ENCODE measurements at places on chromosomes 16 and 17.

DNA sequence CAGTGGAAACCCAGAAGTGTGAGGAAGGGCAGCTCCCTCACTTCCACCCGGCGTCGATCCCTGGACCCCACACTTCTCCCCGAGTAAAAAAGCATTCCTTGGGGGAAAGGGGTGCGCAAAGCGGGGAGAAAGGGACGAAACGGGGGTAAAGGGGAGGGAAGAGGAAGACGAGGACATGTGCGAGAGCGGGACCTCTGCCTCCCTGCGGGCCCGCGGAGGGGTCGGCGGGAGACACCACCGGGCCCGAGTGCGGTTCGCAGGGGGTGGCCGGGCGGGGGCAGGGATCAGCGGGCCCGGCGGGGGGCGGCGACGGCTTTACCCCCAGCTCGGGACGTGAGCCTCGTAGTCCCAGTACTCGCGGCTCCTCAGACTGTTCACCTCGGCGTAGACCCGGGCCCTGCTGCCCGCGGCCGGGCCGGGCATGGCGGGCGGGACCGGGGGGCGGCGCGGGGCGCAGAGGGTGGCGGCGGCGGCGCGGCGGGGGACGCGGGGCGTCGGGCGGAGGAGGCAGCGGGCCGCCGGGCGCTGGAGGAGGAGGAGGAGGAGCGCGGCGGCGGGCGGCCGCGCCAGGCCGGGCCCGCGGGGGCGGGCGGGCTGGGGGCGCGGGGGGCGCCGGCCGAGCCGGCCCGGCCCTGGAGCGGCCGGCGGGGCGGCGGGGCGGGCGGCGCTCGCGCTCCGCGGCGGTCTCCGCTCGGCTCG, 443 bp downstream of the CSNK2A2 start:
- no peaks in the 10 kb centered on the region for H3K27me3 ChIP-seq
- peaks cover 32% of the 10 kb centered on the region for H3K4me1 ChIP-seq
- peak overlapping the region; percentile 83 for H3K4me3 ChIP-seq
- H3K27ac ChIP-seq = peak overlapping the region; percentile 33

GRCh38 chr16:71474864-71475263, 12.8 kb upstream of the ZNF23 start:
- no peak overlapping the region for H3K4me3 ChIP-seq
- no peak overlapping the region for H3K27ac ChIP-seq
- no peak for DNase-seq
- H3K4me1 ChIP-seq = no peaks in the 10 kb centered on the region
- no peaks in the 10 kb centered on the region for H3K36me3 ChIP-seq
- H3K27me3 ChIP-seq = no peaks in the 10 kb centered on the region

DNA sequence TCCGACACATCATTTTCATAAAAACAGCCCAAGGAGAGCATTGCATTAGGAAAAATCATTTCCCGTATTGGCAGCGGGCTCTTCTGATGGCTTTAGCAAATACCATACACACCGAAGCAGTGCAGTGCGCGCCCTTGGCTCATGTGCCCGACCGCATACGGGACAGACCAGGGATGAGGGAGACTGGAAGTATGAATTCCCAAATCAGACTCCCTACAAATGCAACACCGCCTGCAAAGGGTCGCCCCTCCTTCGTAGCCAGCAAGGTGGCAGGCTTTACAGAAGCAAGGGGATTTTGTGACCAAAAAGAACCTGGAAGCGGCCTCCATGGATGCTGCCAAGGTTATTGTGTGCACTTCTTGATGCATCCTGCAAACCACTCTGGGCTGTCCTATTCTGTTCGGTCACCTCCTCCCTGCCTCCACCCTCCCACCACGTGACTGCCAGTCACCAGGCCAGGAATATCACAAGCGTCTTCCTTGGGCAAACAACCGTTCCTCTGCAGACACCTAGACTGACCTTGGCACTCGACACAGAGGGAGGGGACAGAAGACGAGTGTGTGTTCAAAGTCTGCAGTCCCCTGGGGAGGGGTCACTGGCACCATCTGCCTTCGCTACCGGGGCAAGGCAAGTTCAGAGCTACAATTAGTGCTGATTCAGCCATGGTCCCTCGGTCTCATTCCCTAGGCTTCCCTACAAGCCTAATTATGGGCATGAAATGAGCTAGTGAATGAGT, 460.4 kb downstream of the SLC39A11 start:
- H3K36me3 ChIP-seq = no peaks in the 10 kb centered on the region
- no peak overlapping the region for H3K27ac ChIP-seq
- no peak for DNase-seq
- no peaks in the 10 kb centered on the region for H3K27me3 ChIP-seq
- H3K4me3 ChIP-seq = no peak overlapping the region

GRCh38 chr17:20189302-20189701, 180.1 kb downstream of the SPECC1 start:
- no peak for DNase-seq
- no peak overlapping the region for H3K4me3 ChIP-seq
- H3K27me3 ChIP-seq = no peaks in the 10 kb centered on the region
- no peaks in the 10 kb centered on the region for H3K36me3 ChIP-seq
- H3K27ac ChIP-seq = no peak overlapping the region

- no peaks in the 10 kb centered on the region for H3K36me3 ChIP-seq
- peaks cover 3% of the 10 kb centered on the region for H3K27me3 ChIP-seq
- H3K4me3 ChIP-seq = no peak overlapping the region
- H3K27ac ChIP-seq = no peak overlapping the region
Measured at GRCh38 chr17:185445-186138, 4.1 kb upstream of the DOC2B start.

GRCh38 chr17:4006745-4007211, 42.5 kb upstream of the ATP2A3 start:
- no peaks in the 10 kb centered on the region for H3K36me3 ChIP-seq
- DNase-seq = no peak
- H3K27ac ChIP-seq = no peak overlapping the region
- no peaks in the 10 kb centered on the region for H3K27me3 ChIP-seq
- peaks cover 14% of the 10 kb centered on the region for H3K4me1 ChIP-seq
- H3K4me3 ChIP-seq = no peak overlapping the region

- no peaks in the 10 kb centered on the region for H3K36me3 ChIP-seq
- DNase-seq = no peak
- H3K27ac ChIP-seq = no peak overlapping the region
- H3K27me3 ChIP-seq = no peaks in the 10 kb centered on the region
- no peaks in the 10 kb centered on the region for H3K4me1 ChIP-seq
Measured at GRCh38 chr16:31413381-31413780, 14.8 kb downstream of the COX6A2 start.

DNA sequence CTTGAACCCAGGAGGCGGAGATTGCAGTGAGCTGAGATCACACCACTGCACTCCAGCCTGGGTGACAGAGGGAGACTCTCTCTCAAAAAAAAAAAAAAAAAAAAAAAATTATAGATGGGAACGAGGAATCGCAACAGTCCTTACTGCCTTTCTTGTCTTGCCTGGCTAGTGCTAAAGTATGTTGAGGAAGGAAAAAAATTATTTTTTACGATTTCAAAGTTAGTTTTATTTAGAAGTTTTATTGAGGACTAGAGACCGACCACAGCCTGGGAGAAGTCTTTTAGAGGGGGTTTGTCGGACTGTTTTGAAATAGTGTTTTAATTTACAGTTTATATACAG, 15.8 kb upstream of the DNAH17 start:
- peak overlapping the region; percentile 50 for H3K27ac ChIP-seq
- H3K4me3 ChIP-seq = no peak overlapping the region
- H3K4me1 ChIP-seq = no peaks in the 10 kb centered on the region

DNA sequence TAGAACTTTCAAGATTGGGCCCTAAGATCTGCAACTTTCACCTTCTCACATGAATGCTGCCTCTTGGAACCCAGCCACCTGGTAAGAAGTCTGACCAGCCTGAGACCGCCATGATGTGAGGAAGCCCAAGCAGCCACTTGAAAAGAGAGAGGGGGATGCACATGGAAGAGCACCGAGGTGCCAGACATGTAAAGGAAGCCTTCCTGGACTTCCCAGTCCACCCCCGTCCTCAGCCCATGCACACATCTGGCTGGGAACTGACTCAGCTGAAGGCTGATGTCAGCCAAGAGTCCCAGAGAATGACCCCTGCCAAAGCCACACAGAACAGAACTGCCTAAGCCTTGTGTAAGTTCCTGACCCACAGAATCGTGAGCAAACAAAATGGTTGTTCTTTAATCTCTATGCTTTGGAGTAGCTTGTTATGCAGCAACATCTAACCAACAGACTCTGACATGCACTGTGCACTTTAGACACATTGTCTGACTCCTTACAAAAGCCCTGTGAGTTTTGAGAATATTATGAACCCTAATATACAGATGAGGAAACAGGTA, 86.7 kb downstream of the RMI2 start:
- H3K27ac ChIP-seq = no peak overlapping the region
- no peaks in the 10 kb centered on the region for H3K27me3 ChIP-seq
- no peak for DNase-seq
- H3K4me3 ChIP-seq = no peak overlapping the region

GRCh38 chr17:59160157-59161025, 4.8 kb downstream of the PRR11 start:
- H3K36me3 ChIP-seq = no peaks in the 10 kb centered on the region
- no peak overlapping the region for H3K27ac ChIP-seq
- no peak for DNase-seq
- no peaks in the 10 kb centered on the region for H3K27me3 ChIP-seq
- H3K4me1 ChIP-seq = peaks cover 5% of the 10 kb centered on the region

GRCh38 chr17:45848405-45848804, 3.7 kb downstream of the SPPL2C start:
- H3K36me3 ChIP-seq = no peaks in the 10 kb centered on the region
- DNase-seq = no peak
- no peaks in the 10 kb centered on the region for H3K27me3 ChIP-seq
- H3K27ac ChIP-seq = no peak overlapping the region

Data from vagina (tissue), 2 donors.